ENCODE measurements at places on chromosomes 12 and 14. TPM values are rescaled to one million over a fixed set of nuclear protein-coding genes. Genes with fewer than 3 reads are reported as not detected.

TMTC1 gene
- 1.4 TPM for total RNA-seq

FAR2 gene
- 3.8 TPM for total RNA-seq

DNA sequence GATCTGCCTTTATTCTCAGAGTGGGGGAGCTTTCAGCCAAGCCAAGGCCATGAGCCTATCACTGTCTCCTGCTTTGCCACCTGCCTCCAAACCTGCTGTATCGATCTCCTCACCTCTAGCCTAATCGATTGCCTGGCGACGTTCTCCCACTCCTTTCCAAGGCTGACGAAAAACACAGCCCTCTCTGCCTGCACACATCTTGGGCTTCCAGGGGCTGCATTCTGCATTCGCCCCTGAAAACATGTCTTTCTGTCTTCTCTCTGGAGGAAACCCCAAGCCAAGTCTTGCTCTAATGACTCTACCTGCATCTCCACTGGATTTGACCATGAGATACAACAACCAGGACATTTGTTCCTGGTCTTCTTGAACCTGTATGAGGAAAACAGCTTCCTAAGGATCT, 540.7 kb downstream of the BCL11B start:
- no peak overlapping the region for H3K4me3 ChIP-seq
- no peak for DNase-seq
- H3K27ac ChIP-seq, result no peak overlapping the region
- H3K27me3 ChIP-seq, result no peaks in the 10 kb centered on the region
- no peaks in the 10 kb centered on the region for H3K36me3 ChIP-seq

- H3K36me3 ChIP-seq, result peaks cover 25% of the 10 kb centered on the region
- no peak for DNase-seq
- H3K4me1 ChIP-seq, result peaks cover 62% of the 10 kb centered on the region
- H3K27ac ChIP-seq, result no peak overlapping the region
These were observed 102.1 kb downstream of the DUSP6 start for GRCh38 chr12:89250213-89250612.

GRCh38 chr14:74160763-74161162, 76.0 kb downstream of the LIN52 start:
- no peak overlapping the region for H3K4me3 ChIP-seq
- H3K27me3 ChIP-seq, result no peaks in the 10 kb centered on the region
- H3K27ac ChIP-seq, result no peak overlapping the region

DNA sequence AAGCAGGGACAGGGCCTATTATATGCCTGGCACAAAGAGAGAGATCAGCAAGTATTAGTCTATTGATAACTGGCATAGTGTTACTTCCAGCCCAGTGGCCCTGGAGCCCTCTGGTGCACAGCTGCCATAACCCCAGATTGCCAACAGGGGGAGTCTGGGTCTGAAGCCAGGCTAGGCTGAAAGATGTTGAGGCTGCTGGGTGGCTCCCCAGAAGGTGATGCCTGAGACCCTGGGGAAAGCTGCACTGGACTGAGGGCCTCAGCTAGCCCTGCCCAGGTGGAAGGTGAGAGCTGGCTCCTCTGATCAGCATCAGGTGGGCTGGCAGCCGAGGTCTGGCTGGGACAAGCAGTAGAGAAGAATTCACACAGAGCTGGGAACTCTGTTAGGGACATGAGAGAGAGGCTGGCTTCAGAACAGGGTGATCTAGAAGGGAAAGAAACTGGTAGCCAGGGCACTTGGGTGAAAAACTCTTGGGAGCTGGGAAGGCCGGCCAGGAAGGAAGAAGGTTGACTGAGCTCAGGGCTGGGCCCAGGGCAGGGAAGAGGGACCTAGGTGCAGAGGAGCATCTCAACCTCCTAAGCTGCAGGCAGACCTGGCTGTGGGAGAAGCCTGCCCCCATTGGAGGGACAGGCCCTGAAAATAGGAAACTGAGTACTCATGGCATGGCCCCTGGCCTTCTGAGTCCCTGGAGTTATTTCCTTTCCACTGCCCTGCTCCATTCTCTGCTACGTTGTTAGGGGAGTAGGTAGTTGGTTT, 3.9 kb downstream of the GZMH start:
- peak overlapping the region; percentile 88 for H3K27ac ChIP-seq
- peaks cover 1% of the 10 kb centered on the region for H3K27me3 ChIP-seq
- DNase-seq, result peak; percentile 63
- H3K4me3 ChIP-seq, result peak overlapping the region; percentile 74
- H3K36me3 ChIP-seq, result peaks cover 3% of the 10 kb centered on the region
- H3K4me1 ChIP-seq, result peaks cover 49% of the 10 kb centered on the region

GRCh38 chr14:60652674-60653651, 3.7 kb upstream of the SIX1 start:
- H3K36me3 ChIP-seq, result peaks cover 8% of the 10 kb centered on the region
- peaks cover 81% of the 10 kb centered on the region for H3K27me3 ChIP-seq
- no peak overlapping the region for H3K4me3 ChIP-seq
- no peak for DNase-seq

- H3K4me1 ChIP-seq, result no peaks in the 10 kb centered on the region
- no peak overlapping the region for H3K27ac ChIP-seq
- no peak for DNase-seq
- no peak overlapping the region for H3K4me3 ChIP-seq
These were observed 338.6 kb downstream of the SYT1 start for GRCh38 chr12:79203058-79203647.

Data from activated T-helper 2 cell treated with anti-CD3 and anti-CD28 coated beads, Interferon-gamma antibody, Interleukin-2, Interleukin-4, amounts not matched to agents 10 μg/mL and 5 μg/mL and 100 μg/mL, durations not matched to agents 14 hours and 24 hours and 36 hours (primary cell).